ENCODE measurements at places on chromosomes 7 and 10. TPM values are rescaled to one million over a fixed set of nuclear protein-coding genes. Genes with fewer than 3 reads are reported as not detected.

- H3K4me3 ChIP-seq = no peak overlapping the region
- no peaks in the 10 kb centered on the region for H3K36me3 ChIP-seq
- H3K27me3 ChIP-seq = no peaks in the 10 kb centered on the region
- no peak overlapping the region for H3K27ac ChIP-seq
Observed at GRCh38 chr10:115939101-115939854, 333.7 kb downstream of the GFRA1 start.

GRCh38 chr10:34190580-34190979, 624.5 kb downstream of the PARD3 start:
- H3K36me3 ChIP-seq = no peaks in the 10 kb centered on the region
- no peak overlapping the region for H3K4me3 ChIP-seq
- no peaks in the 10 kb centered on the region for H3K27me3 ChIP-seq
- no peak for DNase-seq
- no peak overlapping the region for H3K27ac ChIP-seq

DNA sequence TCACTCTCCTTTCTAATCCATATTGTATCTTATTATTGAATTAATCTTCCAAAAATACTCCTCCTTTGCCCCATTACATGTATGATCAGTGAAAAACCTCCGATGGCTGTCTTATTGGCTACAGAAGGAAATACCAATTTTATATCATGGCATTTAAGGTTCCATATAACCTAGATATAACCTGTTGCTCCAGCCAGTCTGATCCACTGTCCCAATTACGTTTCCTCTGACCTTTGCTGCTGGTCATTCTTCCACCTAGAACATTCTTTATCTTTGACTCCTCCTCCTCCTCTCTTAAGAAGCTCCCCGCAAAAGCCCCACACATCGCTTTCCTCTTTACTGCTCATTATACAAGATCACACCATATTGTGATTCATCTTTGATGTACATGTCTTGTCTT, 161.5 kb downstream of the RNLS start:
- DNase-seq = no peak
- no peak overlapping the region for H3K4me3 ChIP-seq
- H3K27me3 ChIP-seq = no peaks in the 10 kb centered on the region
- H3K27ac ChIP-seq = no peak overlapping the region
- H3K36me3 ChIP-seq = no peaks in the 10 kb centered on the region
- peaks cover 7% of the 10 kb centered on the region for H3K4me1 ChIP-seq

DNA sequence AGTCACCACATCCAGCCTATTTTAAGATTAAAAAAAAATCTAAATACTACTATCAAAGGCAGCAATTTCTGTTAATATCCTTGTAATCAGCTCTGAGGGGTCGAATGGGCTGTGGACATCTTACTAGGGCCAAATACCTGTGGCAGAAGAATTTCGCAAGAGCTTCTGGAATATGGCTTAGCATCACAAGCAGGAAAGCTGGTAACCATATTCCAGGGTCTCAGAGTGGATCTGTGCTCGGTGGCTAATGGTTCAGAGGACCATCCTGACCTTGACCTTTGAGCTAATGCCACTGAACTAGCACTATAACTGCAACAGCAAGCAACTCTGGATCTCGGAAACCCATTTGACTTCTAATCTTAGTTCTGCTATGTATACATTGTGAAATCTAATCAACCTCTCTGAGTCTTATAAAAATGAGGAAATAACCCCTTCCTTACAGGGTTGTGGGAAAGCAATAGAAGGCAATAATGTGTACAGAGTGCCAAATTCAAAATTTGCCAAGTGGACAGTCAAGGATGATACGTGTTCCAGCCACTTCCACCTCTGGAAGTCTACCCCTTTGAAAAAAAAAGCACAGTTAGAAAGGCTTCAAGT, 65.5 kb downstream of the CYP26A1 start:
- H3K4me3 ChIP-seq = no peak overlapping the region
- H3K27me3 ChIP-seq = no peaks in the 10 kb centered on the region
- no peak overlapping the region for H3K27ac ChIP-seq
- H3K36me3 ChIP-seq = no peaks in the 10 kb centered on the region
- DNase-seq = no peak
- no peaks in the 10 kb centered on the region for H3K4me1 ChIP-seq

- no peak overlapping the region for H3K27ac ChIP-seq
- H3K4me1 ChIP-seq = peaks cover 32% of the 10 kb centered on the region
- no peak for DNase-seq
- H3K4me3 ChIP-seq = no peak overlapping the region
Observed at GRCh38 chr7:128004623-128005022, 26.6 kb downstream of the LRRC4 start.

DNA sequence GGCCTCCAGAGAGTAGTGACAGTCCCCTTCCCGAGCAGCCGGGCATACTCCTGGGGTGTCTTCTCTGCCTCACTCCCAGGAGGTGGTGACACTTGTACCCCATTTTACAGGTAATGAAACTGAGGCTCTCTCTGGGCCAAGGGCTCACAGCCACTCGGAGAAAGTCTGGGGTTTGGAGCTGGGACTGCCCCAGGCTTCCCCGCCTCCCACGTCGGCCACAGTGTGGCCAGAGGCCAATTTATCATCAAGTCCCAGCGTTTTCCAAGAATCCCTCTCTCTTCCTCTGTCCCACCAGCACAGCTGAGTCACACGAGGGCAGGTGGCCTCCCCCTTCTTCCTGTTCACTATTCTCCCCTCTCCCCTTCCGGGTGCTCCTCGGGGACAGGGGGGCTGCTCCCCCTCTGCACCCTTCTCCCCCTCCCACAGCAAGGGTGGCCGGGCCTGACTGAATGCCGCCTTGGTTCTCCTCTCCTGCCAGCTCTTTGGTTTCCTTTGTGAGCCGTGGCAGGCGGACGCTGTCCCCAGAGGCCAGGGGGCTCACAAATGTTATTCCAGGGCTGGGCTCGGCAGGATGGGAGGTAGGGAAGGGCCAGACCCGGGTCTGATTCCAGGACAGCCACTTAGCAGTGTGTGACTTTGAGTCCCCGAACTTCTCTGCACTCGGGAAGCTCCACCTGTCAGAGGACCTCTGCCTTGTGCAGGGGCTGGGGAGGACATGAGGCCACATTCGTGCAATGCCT, 17.7 kb downstream of the CLIP2 start:
- no peak for DNase-seq
- no peak overlapping the region for H3K27ac ChIP-seq
- no peak overlapping the region for H3K4me3 ChIP-seq
- no peaks in the 10 kb centered on the region for H3K27me3 ChIP-seq
- H3K36me3 ChIP-seq = no peaks in the 10 kb centered on the region

- no peak overlapping the region for H3K27ac ChIP-seq
- peaks cover 12% of the 10 kb centered on the region for H3K4me1 ChIP-seq
- no peaks in the 10 kb centered on the region for H3K36me3 ChIP-seq
- no peak overlapping the region for H3K4me3 ChIP-seq
- no peaks in the 10 kb centered on the region for H3K27me3 ChIP-seq
Observed at GRCh38 chr10:30387646-30388243, 38.7 kb upstream of the MTPAP start.

GRCh38 chr7:44972562-44972961, 6.3 kb downstream of the MYO1G start:
- no peak overlapping the region for H3K4me3 ChIP-seq
- H3K36me3 ChIP-seq = no peaks in the 10 kb centered on the region
- H3K4me1 ChIP-seq = no peaks in the 10 kb centered on the region
- no peak for DNase-seq
- no peak overlapping the region for H3K27ac ChIP-seq

GRCh38 chr10:123942114-123942861, 50.7 kb upstream of the CPXM2 start:
- H3K4me3 ChIP-seq = no peak overlapping the region
- no peaks in the 10 kb centered on the region for H3K27me3 ChIP-seq
- H3K27ac ChIP-seq = no peak overlapping the region
- no peak for DNase-seq

Gene STEAP2
- total RNA-seq = 26.7 TPM

GRCh38 chr10:101140950-101141615, 10.0 kb downstream of the TLX1 start:
- H3K27me3 ChIP-seq = peaks cover 61% of the 10 kb centered on the region
- no peaks in the 10 kb centered on the region for H3K36me3 ChIP-seq
- no peak for DNase-seq
- H3K4me1 ChIP-seq = peaks cover 25% of the 10 kb centered on the region

Gene CYP51A1
- 23.0 TPM for total RNA-seq

DNA sequence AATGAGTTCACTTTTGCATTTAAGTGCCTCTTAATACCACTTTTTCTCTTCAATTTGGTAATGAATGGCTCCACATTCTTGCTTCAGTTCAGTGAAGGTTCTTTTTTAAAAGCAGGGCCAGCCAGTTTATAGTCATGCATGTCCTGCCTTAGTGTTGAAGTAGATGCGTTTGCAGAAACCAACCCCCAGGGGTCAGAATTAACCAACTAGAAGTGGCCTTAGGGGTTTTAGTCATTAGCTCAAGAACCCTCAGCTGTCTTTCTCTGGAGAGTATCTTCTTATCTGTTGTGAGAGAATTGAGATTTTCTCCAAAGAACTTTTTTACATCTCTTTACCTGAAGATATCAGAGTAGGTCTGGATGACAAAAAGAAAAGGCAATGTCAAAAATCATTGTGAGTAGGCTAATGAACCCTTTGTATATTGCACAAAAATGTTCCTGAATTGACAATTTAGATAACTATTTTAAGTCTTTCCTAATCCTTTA, 82.2 kb downstream of the PIK3CG start:
- H3K4me3 ChIP-seq = no peak overlapping the region
- DNase-seq = peak; percentile 72
- H3K27me3 ChIP-seq = no peaks in the 10 kb centered on the region
- H3K27ac ChIP-seq = no peak overlapping the region
- H3K36me3 ChIP-seq = no peaks in the 10 kb centered on the region

- no peaks in the 10 kb centered on the region for H3K4me1 ChIP-seq
- H3K36me3 ChIP-seq = no peaks in the 10 kb centered on the region
- no peaks in the 10 kb centered on the region for H3K27me3 ChIP-seq
- no peak for DNase-seq
- no peak overlapping the region for H3K4me3 ChIP-seq
Observed at GRCh38 chr10:7572391-7572790, 94.4 kb downstream of the ITIH5 start.

Gene GTF2IRD1
- total RNA-seq = 16.5 TPM

GRCh38 chr7:128841921-128842673, 11.9 kb downstream of the FLNC start:
- H3K4me1 ChIP-seq = no peaks in the 10 kb centered on the region
- DNase-seq = no peak
- no peaks in the 10 kb centered on the region for H3K27me3 ChIP-seq
- H3K27ac ChIP-seq = no peak overlapping the region
- no peak overlapping the region for H3K4me3 ChIP-seq

GRCh38 chr7:95046494-95047240, 139.3 kb downstream of the PPP1R9A start:
- no peak overlapping the region for H3K27ac ChIP-seq
- H3K4me1 ChIP-seq = peaks cover 8% of the 10 kb centered on the region
- H3K36me3 ChIP-seq = no peaks in the 10 kb centered on the region
- no peak overlapping the region for H3K4me3 ChIP-seq
- H3K27me3 ChIP-seq = no peaks in the 10 kb centered on the region

GRCh38 chr10:35813219-35813618, 171.1 kb upstream of the FZD8 start:
- H3K27ac ChIP-seq = no peak overlapping the region
- no peaks in the 10 kb centered on the region for H3K36me3 ChIP-seq
- no peak overlapping the region for H3K4me3 ChIP-seq
- H3K4me1 ChIP-seq = no peaks in the 10 kb centered on the region

DNA sequence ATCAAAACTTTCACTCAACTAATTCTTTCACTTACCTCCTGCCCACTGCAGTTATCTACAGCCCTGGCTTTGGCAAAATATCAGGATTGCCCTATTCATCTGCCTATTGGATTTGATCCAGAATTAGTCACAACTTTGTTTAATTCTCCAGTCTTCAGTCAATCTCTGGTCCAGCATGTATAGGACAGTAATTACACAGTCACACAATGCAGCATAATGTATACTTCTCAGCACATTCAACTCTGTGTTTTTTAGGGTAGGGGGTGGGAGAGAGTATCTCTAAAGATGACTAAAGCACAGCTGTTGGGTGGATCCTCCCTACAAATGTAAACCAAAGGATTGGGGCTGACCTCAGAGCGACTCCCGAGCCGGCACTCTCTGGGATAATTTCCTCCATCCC, 17.7 kb upstream of the NRP1 start:
- H3K4me1 ChIP-seq = no peaks in the 10 kb centered on the region
- no peaks in the 10 kb centered on the region for H3K27me3 ChIP-seq
- no peak overlapping the region for H3K27ac ChIP-seq

Gene RAB19
- not detected for total RNA-seq

DNA sequence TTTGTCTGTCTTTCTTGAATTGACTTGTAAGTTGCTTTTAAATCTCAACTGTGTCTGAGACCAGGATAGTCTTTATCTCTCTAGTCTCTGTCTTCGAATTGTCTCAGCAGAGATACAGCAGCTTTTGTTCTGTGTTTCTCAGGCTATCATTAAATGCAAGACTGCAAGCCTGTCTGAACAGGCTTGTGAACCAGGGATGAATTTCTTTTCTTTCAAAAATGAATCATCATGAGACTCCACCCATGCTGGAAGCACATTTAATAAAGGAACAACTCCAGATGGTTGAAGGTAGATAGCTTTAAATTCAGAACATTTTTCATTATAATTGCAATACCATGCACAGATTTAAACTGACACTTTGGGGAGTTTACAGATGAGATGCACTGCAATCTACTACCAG, 155.9 kb downstream of the SEC23IP start:
- H3K4me1 ChIP-seq = no peaks in the 10 kb centered on the region
- H3K27ac ChIP-seq = no peak overlapping the region
- no peak overlapping the region for H3K4me3 ChIP-seq
- H3K36me3 ChIP-seq = no peaks in the 10 kb centered on the region
- no peak for DNase-seq

- H3K4me1 ChIP-seq = no peaks in the 10 kb centered on the region
- no peak overlapping the region for H3K27ac ChIP-seq
- peak; percentile 0 for DNase-seq
- H3K4me3 ChIP-seq = no peak overlapping the region
- H3K27me3 ChIP-seq = no peaks in the 10 kb centered on the region
- H3K36me3 ChIP-seq = peaks cover 94% of the 10 kb centered on the region
Observed at GRCh38 chr10:1011696-1012095, 14.0 kb downstream of the IDI2 start.
